ENCODE measurements at places on chromosomes 3 and 15.
A peak's percentile ranks its signal among the peaks of the same experiment; 100 is the strongest.

DNA sequence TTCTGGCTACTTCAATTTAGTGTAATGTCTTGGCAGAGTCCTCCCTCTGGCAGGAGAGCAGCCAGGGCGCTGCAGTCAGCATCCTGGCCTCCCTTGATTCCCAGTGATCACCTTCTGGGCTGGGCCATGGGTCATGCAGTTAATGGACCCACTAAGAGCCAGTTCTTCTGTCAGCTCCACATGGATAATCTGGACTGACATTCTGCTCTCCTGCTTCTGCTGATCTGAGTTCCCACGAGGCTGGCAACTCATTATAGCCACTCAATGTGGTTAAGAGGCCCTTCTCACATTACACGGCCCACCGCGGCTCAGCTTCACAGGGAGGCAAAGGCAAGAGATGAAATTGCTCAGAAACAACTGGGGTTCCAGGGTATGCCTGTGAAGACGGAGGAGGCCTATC, 94.0 kb downstream of the WDR76 start:
- ATAC-seq, result no peak

- no peak for ATAC-seq
These were observed 128.4 kb downstream of the FAM174B start for GRCh38 chr15:92527197-92527596.

GRCh38 chr15:65653801-65654521, 32.2 kb downstream of the SLC24A1 start:
- no peak for ATAC-seq

DNA sequence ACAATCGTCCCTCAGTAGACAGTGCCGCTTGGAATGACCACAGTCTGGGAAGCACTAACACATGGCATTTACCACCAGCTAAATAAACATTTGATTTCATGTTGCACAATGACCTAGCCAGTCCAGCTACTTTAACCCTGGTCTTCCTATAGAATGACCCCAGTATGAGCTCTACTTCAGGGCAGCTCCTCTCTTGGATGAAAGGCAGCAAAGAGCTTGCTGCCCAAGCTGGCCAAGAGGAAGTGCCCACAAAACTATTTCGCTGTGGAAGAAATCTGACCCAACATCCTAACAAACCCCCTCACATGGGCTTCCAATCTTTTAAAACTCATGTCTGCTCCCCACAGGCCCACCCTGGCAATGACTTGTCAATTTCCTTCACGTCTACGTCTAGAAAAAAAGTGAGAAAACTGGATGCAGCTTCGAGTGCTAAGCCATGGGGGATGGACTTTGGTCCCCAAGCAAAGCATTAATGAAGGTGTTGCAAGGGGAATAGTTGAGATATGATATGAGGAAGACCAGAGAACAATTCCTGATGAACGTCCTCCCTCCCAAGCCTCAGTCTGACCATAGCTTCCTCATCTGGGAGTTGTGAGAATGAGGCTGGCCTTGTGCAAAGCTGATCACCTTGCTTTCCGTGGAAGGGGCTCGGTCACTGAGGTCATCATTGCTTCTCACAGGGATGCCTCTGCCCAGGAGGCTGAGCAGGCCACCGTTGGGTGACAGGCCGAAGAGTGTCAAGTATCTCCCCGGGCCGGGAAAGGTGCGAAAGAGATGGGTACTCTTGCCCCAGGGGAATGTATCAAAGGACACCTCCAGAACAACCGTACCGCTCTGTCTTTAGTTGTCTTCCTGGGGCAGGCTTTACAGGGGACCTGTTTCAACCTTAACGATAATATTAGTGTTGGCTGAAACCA, 964 bp downstream of the SLC25A20 start:
- ATAC-seq, result peak; percentile 17

- ATAC-seq, result no peak
These were observed 264.6 kb upstream of the TLE3 start for GRCh38 chr15:70362350-70362749.

- no peak for ATAC-seq
These were observed 30.7 kb downstream of the SLC6A6 start for GRCh38 chr3:14433106-14433505.

DNA sequence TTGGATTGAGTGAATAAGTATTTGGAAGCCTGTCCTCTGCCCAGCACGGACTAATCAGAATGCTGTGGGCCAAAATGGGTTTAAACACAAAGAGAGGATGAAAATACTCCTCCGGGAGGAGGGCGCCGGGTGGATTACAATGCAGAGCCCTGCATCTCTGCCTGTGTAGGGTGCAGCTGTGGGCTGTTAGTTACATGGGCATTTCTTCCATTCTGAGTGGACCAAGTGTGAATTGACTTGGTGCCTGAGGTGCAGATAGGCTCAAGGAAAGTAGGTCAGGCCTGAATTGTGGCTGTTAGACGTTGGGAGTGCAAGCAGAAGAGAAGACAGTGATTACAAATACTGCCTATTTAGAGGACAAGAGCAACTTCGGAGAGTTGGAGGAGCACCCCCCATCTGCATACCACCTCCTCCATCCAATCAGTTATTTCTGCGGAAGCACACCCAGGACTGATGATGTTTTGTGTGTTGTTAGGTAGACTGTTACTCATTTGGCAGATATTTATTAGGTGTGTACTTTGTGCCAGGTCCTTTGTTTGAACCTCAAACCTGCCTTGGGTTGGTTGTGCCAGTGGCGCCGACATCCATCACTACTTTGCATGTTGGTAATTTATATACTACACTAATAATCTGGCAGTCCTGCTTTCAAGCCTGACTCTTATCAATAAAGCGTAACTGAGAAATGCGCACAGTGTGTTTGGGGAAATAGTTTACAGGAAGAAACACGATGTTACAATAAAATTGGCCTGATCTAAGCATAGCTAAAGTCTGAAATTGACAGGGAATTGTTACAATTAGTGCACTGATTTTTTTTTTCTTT, 33.0 kb downstream of the PTPRG start:
- peak; percentile 52 for ATAC-seq

DNA sequence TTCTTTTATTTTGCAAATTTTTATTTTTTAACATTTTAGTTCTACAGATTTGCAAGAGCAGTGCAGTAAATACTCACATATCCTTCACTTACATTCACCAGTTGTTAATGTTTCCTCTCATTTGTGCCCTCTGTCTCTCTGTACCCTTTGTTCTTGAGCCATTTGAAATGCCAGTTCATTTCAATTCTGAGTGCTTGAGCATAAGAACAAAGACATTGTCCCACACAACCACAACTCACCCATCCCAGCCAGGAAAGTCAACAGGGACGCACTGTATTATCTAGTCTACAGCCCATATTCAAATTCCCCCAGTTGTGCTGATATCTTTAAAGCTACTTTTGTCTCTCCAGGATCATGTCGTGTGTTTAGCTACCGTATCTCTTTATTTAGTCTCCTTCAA, 141.4 kb upstream of the SLC6A11 start:
- no peak for ATAC-seq

GRCh38 chr3:72120806-72121778, 336.1 kb upstream of the PROK2 start:
- no peak for ATAC-seq

- no peak for ATAC-seq
These were observed 612 bp upstream of the C15orf40 start for GRCh38 chr15:83012076-83012426.

DNA sequence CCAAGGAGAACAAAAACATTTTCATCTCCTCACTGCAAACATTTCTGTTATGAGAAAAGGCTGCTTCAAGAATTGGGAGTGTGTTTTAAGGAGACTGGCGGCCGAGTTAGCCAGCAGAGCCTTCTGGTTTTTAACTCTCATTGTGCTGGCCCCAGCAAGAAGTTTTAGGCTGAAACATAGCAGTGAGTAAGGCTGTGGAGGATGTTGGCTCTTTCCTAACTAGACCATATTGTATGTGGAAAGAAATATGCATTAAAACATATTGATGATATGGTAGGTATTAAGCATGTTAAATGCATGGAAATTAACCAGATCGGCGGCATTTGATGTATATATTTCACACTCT, 90.7 kb downstream of the TIGIT start:
- ATAC-seq, result peak; percentile 23

GRCh38 chr15:59152694-59153450, 47.9 kb downstream of the CCNB2 start:
- ATAC-seq, result no peak

GRCh38 chr3:3177861-3178497, 1.5 kb downstream of the CRBN start:
- ATAC-seq, result peak; percentile 8

DNA sequence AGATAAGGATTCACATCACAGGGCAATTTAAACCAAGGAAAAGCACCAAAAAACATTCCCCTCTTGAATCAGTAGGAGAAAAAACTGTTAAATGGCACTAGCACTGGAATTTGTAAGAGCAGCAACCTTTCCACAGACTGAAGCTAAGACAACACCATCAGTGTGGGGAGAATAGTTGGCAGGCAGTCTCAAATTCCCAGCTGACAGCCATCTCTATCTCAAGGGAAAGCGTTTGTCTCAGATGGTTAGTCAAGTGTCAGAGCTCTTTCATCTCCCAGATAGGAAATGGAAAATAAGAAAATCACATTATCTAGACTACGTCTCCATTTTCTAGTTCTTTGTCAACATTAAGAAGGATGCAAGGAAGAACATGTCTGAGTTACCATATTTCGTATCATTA, 228.7 kb downstream of the WDR72 start:
- no peak for ATAC-seq

GRCh38 chr3:98692787-98693473, 70.2 kb upstream of the ST3GAL6 start:
- no peak for ATAC-seq

DNA sequence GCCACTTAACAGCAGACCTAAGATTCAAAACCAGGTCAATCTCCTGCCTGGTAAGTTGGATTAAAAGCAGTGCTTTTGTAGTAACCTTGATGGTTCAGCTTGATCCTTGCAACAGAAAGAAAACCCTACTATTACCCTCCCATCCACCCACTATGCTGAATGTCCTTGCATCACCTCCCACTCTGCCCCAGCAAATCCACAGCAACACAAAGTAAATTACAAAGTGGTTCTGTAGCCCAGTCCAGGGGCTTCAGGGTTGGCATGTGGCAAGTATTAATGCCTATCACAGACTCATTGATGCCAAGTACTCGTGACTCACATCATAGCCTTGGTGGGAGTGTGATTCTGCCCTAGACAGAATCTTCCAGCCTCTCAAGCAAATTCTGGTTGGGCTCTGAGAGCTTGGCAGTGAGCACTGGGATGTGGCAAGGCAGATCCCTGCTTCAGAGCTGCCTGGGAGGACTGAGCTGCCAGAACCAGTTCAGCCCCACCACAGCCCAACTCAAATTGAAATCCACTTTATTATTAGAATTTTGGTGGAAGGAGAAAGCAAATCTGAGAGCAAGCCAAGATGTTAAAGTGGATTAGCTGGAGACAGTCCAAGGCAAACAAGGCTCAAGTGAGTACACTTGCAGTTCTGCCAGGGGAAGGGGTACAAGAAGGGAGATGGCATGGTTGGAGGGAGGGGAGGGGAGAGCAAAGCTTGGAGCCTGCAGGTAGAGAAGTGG, 225.8 kb upstream of the UMPS start:
- ATAC-seq, result peak; percentile 29

DNA sequence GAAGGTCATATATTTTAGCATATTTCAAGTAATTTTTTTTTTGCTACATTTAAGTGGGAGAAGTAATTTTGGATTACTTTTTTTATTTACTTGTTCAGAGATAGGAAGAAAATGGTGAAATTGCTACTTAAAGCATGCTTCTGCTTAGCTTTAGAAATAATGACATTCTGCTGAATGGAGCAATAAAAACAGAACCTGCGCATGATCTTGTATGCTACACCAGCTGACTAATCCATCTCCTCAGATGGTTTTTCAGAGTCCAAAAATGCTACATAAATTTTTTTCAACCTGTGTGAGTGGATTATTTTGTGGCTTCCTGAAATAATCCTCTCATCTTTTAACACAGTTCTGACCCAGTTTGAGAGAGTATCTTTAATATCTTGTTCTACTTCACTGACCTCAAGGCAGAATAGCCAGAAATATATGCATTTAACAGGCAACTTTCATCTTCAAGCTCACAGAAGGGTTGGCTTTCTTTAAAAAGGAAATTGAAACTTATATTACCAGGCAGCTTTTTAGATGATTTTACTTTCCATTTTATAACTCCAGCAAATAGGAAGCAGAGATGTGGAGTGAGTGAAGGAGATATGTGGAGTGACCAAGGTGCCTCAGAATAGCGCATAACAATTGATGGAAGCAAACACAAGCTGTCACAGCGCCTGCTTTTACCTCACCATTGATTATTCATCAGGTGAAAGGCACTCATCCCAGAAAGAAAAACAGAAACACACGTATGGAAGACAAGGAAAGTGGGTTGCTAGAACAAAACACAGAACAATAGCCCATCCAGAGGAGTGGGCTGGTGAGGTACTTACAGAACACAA, 136.6 kb downstream of the TGFBR2 start:
- ATAC-seq, result no peak

GRCh38 chr15:37009288-37009687, 91.1 kb downstream of the MEIS2 start:
- ATAC-seq, result no peak

DNA sequence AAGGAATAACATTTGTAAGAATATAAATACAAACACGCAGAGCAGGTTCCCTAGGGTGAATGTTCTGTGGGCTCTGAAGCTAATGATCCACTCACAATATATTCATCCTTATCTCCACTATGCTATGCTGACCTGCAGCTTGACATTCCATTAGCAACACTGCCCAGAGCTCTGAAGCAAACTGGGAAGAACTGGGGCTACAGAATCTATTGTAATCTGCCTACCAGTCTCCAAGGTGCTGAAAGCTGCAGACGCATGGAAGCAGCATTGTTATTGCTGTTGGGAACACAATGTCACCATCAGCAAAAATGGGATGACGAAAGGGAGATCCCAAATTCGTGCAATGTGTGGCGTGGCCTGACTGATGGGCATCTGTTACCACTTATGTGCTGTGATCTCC, 316.7 kb upstream of the RORA start:
- no peak for ATAC-seq

GRCh38 chr15:55914446-55914845, 79.0 kb downstream of the NEDD4 start:
- no peak for ATAC-seq

- no peak for ATAC-seq
These were observed 234.7 kb upstream of the LYSMD4 start for GRCh38 chr15:99967841-99968371.

- peak; percentile 78 for ATAC-seq
These were observed 141.3 kb upstream of the CCDC54 start for GRCh38 chr3:107235928-107236315.

GRCh38 chr3:12559520-12559919, 2.6 kb downstream of the MKRN2 start:
- no peak for ATAC-seq

GRCh38 chr3:38453075-38453912, at the start of gene ACVR2B:
TSS of gene ACVR2B (plus strand) at chr3:38453890. CDS start at chr3:38454323, 433 bp downstream.
- ATAC-seq, result peak; percentile 38

DNA sequence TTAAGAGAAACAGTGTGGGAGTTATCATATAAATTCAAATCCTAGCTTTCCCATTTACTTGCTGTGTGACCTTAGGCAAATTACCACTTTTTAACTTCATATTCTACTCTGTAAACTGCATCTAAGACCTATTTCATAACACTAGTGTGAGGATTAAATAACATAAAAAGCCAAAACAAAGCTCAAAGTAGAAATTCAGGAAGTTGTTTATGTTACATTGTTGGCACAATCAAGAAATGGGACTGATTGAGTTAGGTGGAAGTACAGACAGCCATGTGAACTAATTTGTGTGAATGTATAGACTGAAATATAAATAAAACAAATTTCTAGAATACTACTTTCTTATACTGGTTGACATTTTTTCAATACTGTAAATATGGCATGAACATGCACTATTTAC, 131.7 kb downstream of the STAG1 start:
- no peak for ATAC-seq

- peak; percentile 40 for ATAC-seq
These were observed 216.4 kb downstream of the DPH6 start for GRCh38 chr15:35329521-35329961.

GRCh38 chr3:51024121-51024520, 349.4 kb downstream of the DOCK3 start:
- no peak for ATAC-seq

GRCh38 chr3:30495172-30496065, 111.0 kb upstream of the TGFBR2 start:
- ATAC-seq, result no peak
